Activated effector memory CD4-positive, alpha-beta T cell treated with anti-CD3 and anti-CD28 coated beads, Interleukin-2, amount 50 U/mL, for 16 hours (primary cell): ENCODE measurements at places on chromosomes 4 and X.

GRCh38 chrX:76202471-76202870, 29.6 kb downstream of the PBDC1 start:
- no peak for DNase-seq

GRCh38 chr4:108175966-108176365, 7.2 kb upstream of the LEF1 start:
- no peak for DNase-seq

- DNase-seq, result no peak
These were observed 20.8 kb downstream of the CNOT6L start for GRCh38 chr4:77798385-77798784.

DNA sequence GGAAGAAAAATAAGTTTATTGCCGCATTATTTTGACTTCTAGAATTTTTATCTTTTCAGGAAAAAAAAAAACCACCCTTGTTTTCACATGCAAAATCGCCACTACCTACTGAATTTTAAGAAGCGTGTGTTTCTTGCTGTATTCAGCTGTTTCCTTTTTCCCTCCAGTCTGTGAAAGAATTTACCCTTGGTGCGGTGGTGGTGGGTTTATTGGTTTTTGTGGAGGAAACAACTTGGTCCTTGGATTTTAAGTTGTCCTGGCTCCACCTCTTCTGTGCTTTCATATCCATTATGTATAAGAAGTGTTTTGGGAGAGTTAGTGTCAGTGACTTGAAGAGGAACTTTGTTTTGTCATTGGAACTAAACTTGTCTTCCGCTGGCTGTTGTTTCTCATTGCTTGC, 8.1 kb downstream of the RAPGEF2 start:
- DNase-seq, result no peak

DNA sequence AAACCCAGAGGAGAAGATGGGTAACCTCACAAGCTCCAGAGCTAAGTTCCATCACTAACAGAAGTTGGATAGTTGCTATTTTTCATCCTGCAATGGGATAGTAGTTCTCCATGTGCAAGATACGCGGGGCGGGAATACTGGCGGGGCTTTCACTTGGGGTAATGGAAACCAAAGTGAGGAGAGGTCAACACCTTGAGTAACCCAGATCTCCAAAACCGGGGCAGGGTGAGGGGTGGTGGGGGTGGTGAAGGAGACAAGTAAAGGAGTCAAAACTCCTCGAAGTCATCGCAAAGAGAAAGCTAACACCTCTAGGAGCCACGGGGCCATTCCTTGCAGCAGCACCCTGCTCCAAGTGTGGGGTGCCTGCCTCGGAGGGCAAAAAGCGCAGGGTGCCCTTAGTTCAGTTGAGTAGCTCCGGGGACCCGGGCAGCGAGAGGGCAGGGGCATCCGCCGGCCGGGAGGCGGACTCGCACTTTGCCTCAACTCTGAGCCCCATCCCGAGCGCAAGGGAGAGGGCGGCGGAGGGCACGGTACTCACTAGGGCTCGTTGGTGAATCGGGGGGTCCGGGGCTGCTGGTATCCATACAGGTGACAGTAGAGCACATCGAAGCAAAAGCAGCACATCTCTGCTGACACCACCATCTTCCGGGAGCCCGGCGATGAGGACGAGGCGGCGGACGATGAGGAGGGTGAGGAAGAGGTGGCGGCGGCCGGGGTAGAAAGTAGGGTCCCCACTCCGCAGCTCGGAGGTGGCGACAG, 645 bp downstream of the AMMECR1 start:
- peak; percentile 75 for DNase-seq

DNA sequence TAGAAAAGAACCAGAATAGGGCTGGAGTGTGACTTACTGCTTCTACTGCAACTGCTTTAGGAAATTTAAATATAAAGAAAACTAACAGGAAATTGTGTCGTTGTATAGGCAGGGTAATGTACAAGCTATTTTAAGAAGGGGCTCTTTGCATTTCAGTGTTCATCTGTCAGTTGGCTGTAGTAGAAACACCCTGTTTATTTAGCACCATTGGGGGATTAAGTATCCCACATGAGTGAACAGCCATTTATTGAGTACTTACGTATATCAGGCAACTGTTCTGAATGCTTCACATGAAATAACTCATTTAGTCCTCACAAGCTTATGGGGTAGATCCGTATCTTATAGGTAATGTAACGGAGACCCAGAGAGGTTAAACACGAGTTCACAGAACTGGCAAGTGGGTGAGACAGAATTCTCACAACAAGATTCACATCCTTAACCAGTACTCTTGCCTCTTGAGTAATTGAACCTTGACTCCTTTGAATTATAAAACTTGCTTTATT, 23.9 kb downstream of the STIM2 start:
- no peak for DNase-seq

DNA sequence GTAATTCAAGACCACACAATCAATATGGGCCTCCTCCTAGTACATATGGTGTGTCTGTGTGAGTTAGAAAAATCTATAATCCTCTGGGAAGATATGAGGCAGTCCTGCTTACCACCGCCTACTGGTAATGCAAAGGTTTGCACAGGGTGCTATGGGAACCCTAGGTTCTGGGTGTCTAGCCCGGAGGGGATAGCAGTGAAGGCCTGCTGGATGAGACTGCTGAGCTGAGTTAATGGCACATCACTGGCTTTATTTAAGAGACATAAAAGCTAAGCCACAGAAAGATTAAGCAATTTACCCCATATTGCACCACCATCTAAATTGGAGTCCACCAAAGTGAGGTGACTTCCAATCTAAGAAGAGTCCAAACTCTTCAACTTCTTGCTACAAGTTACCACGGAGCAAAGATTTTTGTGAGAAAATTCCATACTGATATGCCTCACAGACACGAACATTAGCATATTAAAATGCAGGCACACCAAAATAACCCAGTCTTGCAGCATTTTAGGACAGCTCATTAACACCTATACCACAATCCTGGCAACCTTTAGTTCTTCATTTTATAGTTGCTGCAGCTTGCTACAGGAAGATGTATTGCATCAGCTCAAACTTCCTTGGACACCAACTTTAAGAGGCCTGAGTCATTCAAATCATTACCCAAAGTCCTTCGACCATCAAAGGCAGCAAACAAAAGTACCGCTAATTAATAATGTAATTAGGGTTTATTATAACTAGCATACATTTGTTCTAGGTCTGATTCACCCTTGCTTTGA, 13.7 kb downstream of the DGKK start:
- no peak for DNase-seq

DNA sequence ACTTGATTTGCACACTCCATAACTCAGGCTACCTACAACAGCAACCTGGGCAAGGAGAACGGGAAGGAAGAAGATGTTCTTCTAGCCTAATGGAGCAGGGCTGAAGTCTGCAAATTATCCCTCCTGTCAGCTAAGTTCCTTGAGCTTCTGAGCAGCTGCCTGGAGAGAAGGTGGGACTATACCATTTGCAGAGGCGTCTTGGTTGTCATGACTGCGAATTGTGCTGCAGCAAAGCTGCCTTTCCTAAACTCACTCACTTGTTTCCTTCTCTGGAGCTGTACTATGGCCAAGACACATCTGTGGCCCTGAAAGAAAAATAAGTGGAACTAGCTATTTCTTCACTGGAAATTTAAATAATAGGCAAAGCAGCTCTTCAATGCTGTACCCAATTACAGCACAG, 682.4 kb upstream of the GRIA3 start:
- DNase-seq, result no peak

DNA sequence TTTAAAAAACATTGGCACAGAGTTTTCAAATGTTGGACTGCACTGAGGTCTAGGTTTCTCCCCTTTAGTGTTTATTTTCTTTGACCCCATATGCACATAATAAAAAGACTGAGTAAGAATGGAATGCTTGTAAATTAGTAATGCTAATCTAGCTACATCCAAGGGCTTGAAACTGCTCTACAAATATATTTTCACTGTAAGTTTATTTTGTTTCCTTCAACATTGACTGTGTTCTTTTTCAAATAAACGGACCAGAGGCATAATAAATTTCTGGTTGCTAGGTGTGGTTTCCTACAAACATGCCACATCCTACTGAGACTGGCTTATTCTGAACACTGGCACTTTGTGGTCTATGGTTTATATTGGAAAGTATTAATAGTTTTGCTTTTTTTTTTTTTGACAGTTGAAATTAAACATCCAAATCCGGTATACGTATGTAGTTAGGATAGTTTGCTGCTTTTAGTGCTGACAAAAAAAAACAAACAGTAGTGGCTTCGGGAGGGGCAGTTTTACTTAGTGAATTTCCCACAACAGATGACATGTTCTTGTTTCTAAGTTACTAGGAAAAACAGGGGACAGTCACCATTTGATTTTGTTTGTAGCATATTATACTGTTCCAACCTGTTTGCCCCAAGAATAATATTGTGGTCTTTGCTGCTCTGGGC, 13.2 kb downstream of the CA5B start:
- DNase-seq, result no peak

- DNase-seq, result no peak
These were observed 56.3 kb downstream of the ENOX2 start for GRCh38 chrX:130846746-130847145.

DNA sequence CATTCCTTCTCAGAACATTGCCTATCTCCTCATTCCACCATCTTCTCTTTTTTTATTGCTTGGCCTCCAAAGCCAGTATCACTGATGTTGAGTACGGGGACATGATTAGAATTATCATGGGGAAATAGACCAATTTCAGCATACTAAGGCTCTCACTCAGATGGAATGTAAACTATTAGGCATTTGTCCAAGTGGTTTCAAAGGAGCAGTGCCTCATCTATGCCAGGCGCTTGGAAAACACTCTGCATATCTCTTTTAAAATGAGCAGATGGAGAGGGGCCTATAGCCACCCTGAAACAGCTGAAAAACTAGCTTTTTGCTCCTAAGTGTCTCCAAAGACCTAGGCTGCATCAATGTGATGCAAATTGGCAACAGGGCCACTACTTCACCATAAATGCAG, 150.8 kb upstream of the DIPK2B start:
- no peak for DNase-seq

- no peak for DNase-seq
These were observed 78.5 kb downstream of the MSN start for GRCh38 chrX:65745992-65746391.

GRCh38 chrX:7378406-7378805, 230.5 kb upstream of the PUDP start:
- DNase-seq, result no peak

GRCh38 chr4:76799718-76800117, 98.2 kb downstream of the SOWAHB start:
- DNase-seq, result no peak

- DNase-seq, result no peak
These were observed 437.1 kb downstream of the MAGEB5 start for GRCh38 chrX:26653050-26653449.

- DNase-seq, result no peak
These were observed 269.4 kb downstream of the IL15 start for GRCh38 chr4:141905751-141906150.

DNA sequence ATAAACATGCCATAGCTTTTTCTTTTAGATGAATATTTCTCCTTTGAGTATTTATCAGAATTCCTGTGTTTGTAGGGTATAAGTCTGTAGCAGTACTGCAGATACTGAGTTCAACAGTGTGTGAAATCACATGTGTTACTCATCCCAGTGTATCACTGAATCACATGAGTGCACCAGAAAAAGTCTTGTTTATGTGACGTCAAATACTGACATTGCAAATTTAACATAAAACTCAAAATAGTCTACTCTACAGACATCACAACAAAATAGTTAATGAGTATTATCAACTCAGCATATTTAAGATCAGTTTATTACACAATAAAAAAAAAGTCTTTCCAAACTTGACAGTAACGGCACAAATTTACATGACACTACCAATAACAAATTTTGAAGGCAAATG, 221.3 kb downstream of the DCTD start:
- no peak for DNase-seq

GRCh38 chr4:56653461-56654237, 27.4 kb downstream of the HOPX start:
- no peak for DNase-seq

- no peak for DNase-seq
These were observed 169.2 kb downstream of the FRAS1 start for GRCh38 chr4:78226279-78226678.

DNA sequence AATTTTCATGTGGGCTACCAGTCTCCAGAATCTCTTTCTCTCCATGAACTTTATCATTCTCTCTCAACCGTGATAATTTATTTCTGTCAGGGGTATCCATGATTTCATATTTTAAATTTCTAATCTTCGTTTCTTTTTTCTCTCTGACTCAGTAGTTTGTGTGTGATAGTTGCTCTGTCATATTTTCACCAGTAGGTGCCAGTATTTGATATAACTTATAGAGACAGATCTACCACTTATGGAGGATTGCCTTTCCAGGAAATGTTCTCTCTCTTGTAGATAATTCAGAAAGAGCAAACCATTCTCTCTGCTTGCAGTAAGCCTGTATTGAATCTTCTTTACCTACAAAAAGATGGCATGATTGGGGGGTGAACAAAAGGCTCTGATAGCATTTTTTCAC, 79.3 kb upstream of the DYNLT3 start:
- DNase-seq, result no peak

DNA sequence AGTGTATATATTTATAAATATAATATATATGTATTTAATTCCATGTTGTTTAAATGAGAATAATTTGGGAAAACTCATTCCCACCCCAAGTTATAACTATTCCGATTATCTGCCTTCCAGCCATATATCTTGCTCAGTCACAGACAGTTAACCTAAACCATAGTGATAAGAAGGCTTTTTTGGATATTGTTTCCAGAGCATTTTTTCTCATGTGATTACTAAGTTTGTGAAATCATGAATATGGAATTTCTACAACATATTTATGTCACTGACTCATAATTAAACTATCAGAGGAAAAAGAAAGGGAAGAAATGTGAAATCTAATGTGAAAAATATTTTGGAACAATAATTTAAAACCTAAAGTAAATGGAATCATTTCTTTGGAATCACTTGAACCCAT, 1163.5 kb upstream of the PABPC4L start:
- DNase-seq, result no peak

GRCh38 chr4:145490796-145491195, 9.1 kb downstream of the SMAD1 start:
- no peak for DNase-seq

- DNase-seq, result no peak
These were observed 820.8 kb downstream of the FSTL5 start for GRCh38 chr4:161342881-161343568.

DNA sequence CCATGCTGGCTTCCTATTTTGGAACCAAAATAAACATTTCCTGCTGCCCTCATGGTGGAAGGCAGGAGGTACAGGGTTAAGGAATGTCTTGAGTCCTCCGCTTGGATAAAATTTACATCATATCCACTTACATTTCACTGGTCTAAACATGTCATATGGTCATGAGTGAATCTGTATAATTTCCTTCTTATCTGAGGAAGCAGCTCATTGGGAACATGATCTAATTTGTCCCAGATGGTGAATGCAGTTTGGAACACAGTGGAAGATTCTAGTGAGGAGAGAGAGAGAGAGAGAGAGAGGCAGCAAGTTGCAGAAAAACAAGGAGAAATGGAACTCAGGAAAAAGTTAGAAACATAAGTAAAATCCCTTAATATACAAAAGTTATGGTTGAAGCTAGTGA, 46.8 kb downstream of the MXRA5 start:
- no peak for DNase-seq

GRCh38 chrX:29487214-29487613, 728.1 kb upstream of the MAGEB2 start:
- no peak for DNase-seq
